Renal cortex interstitium (tissue), 15 donors: ENCODE measurements at places on chromosomes 7 and 10.

GRCh38 chr10:101552442-101552841, 35.6 kb downstream of the POLL start:
- no peak for DNase-seq

- no peak for DNase-seq
These were observed 348.0 kb downstream of the SORCS1 start for GRCh38 chr10:106816318-106817085.

DNA sequence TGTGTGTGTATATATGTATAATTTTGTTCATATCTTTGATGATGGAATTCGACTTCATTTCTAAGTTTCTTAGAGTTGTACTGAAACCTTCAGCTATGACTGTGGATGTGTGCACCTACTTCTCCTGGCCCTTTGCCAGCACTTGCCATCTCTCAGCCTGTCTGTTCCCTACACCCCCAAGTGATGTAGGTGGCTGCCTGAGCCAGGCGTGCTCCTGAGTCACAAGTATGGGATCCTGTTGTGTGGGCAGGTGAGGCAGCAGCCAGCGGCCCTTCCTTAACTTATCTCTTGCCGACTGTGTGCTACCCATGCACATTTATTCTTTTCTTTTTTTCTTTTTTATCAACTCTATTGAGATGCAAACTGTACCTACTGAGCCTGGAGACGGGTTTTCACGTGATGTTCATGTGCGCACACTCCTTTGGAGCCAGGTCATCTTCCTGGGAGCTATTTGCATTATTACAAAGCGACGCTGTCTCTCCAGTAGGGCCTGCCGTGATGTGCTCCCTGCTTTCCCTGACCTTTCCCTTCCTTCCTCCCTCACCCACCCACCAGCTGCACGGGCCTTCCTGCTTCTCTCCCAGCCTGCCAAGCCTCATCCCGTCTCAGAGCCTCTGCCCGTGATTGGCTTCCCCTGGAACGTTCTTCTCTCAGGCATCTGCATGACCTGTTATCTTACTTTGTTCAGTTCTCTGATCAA, 31.3 kb upstream of the GALNT11 start:
- no peak for DNase-seq

GRCh38 chr10:8173243-8173865, 118.9 kb downstream of the GATA3 start:
- no peak for DNase-seq

DNA sequence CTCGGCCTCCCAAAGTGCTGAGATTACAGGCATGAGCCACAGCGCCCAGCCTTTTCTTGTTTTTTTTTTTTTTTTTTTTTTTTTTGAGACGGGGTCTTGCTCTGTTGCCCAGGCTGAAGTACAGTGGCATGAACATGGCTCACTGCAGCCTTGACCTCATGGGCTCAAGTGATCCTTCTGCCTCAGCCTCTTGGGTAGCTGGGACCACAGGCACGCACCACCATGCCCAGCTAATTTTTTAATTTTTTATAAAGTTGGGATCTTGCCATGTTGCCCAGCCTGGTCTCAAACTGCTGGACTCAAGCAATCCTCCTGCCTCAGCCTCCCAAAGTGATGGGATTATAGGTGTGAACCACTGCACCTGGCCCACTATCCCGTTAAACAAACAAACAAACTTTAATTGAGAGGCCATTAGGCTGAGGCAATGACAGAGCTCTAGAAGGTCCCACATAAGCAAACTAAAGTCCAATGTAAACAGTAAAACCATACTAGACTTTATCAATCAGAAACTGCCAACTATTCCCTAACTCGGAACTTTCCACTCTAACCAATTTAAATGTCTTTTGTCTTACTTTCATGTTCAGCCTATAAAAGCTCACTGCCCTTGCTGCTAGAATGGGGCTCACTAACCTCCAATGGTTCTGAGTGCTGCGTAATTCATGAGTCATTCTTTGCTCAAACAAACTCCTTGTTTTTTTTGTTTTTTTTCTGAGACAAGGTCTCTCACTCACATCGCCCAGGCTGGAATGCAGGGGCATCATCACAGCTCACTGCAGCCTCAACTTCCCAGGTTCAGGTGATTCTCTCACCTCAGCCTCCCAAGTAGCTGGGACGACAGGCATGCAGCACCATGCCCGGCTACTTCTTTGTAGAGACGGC, 1.9 kb downstream of the DHX32 start:
- DNase-seq = no peak

DNA sequence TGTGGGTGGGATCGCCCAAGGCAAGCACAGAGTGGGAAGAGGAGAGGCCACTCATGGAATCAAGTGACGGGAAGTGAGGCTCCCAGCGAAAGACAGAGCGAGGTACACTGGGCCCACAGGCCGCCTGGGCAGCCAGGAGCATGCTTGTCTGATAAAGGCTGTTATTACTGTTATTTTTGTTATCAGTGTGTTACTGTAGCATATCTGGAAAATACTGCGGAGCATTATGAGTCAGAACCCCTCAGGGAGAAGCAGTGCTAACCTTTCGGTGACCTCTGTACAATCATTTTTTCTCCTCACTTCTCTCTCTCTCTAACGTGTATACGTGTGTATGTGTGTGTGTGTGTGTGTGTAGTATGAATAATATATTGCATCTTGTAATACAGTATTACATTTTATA, 3.8 kb upstream of the TCERG1L start:
- no peak for DNase-seq

DNA sequence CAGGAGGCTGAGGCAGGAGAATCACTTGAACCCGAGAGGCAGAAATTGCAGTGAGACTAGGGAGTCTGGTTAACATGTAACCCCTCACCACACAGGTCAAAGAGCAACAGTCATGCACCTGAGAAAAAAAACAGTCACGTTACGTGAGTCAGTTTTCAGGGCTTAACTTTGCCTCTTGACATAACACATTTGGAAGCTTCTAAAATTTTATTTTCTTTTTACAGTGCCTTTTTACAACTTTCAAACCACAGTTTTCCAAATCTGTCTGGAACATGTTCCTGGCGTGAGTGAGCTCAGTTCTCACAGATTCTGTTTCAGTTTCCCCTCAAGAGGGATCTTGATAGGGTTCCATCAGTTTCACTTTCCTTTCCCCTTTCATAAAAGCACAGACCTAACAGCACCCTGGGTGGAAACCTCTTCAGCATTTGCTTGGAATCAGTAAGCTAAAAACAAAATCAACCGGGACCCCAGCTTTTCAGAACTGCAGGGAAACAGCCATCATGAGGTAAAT, 4.4 kb downstream of the IFIT3 start:
- DNase-seq = no peak

GRCh38 chr10:71696628-71697326, 22.8 kb downstream of the C10orf105 start:
- no peak for DNase-seq

GRCh38 chr10:45063591-45064231, 63.0 kb downstream of the ZNF22 start:
- DNase-seq = no peak

DNA sequence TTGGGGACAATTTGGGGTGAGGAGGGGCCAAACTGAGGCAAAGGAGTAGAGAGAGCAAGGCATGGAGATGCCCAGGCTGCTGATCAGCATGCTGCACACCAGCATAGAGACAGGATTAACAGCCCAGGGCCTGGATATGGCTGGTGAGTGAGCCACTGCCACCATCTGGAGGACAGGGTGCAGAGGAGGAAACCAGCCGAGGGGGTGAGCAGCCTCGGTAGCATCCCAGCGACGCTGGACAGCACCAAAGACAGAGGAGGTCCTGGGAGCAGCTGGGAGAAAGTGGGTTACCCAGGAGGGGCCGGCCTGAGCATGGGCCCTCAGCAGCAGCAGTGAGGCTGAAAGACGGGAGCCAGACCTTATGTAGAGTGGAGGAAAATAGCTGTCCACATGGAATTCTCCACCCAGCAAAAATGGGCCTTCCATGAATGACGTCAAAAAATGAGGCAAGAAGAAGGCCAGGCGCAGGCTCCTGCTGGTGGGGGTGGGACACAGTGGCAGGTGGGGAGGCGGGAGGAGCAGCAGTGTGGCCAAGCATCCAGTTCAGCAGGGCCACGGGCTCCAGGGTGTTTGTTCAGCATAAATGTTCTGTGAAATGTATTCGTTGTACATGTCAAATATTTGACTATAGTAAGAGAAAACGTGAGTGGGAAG, 16.7 kb downstream of the RET start:
- DNase-seq = no peak

GRCh38 chr10:71608819-71609768, 110.5 kb downstream of the C10orf105 start:
- DNase-seq = peak; percentile 64

- DNase-seq = no peak
These were observed 31.2 kb downstream of the ZNF467 start for GRCh38 chr7:149742075-149742701.

GRCh38 chr10:5534880-5535856, 10.4 kb downstream of the CALML3 start:
- no peak for DNase-seq

GRCh38 chr10:45443101-45444009, 69.3 kb downstream of the ALOX5 start:
- no peak for DNase-seq

GRCh38 chr7:44541-44896, 147.9 kb upstream of the FAM20C start:
- no peak for DNase-seq

- DNase-seq = no peak
These were observed 211.8 kb downstream of the SKIDA1 start for GRCh38 chr10:21313691-21314090.

GRCh38 chr7:2049111-2049781, 183.5 kb downstream of the MAD1L1 start:
- DNase-seq = no peak

- no peak for DNase-seq
These were observed 531.7 kb downstream of the DNAJB9 start for GRCh38 chr7:109101332-109101731.

- no peak for DNase-seq
These were observed 99.9 kb downstream of the PRKAG2 start for GRCh38 chr7:151776876-151777494.

DNA sequence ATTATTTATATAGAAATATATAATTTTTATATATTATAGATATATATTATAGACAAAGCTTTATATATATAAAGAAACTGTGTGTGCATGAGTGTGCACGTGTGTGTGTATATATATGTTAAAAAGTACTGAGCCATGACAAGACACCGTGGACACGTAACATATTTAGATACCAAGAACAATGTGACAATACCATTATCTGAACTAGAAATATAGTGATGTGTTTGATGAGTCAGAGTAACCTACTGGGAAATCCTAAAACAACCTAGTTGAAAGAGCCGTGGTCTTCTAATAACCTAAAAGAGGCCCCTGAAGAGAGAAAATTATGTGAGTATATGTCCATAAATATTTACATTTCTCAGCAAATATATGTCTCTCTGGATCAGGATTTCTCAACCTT, 50.7 kb upstream of the ITGB8 start:
- DNase-seq = no peak

GRCh38 chr10:131657318-131657984, 243.4 kb upstream of the PPP2R2D start:
- DNase-seq = no peak

DNA sequence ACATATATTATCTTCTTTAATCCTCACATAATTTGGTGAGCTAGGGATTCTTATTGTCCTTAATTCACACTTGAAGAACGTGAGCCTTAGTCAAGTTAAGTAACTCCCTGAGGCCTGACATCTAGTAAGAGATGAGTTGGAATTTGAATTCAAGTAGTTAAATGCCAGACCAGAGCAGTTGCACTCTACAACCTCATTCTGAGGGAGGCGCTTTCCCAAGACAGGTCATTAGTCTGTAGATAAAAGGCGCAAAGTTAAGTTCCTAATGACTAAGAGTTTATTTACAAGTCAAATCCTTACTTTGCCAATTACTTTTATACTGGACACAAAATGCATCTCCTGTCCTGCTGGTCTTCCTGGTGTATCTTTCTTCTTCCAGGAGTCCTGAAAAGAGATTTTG, 3.6 kb upstream of the EXOC6 start:
- no peak for DNase-seq
